Kidney glomerular epithelial cell (primary cell): ENCODE measurements at places on chromosomes 12 and 14.

- no peak for DNase-seq
Observed at GRCh38 chr12:49170924-49171323, 18.0 kb downstream of the TUBA1A start.

DNA sequence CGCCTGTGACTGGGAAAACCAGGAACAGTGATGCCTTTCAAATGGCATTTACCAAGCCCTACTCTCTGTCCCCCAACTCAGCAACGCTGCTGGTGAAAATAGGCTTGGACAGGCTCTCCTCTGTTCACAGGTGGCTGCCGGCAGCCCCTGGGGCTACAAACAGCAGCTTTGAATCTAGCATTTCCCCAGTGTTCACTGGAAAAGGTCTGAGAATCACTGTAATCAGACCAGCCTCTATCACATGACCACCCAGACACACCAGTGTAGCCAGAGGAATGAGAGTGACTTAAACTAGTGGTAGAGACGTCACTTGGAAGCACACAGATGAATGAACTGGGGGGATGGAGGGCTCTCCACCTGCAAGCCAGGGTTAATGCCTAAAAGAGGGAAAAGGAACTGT lies 151.8 kb downstream of the FOXN3 start:
- DNase-seq: no peak

- DNase-seq: no peak
Observed at GRCh38 chr12:1806301-1807086, 13.9 kb upstream of the LRTM2 start.

DNA sequence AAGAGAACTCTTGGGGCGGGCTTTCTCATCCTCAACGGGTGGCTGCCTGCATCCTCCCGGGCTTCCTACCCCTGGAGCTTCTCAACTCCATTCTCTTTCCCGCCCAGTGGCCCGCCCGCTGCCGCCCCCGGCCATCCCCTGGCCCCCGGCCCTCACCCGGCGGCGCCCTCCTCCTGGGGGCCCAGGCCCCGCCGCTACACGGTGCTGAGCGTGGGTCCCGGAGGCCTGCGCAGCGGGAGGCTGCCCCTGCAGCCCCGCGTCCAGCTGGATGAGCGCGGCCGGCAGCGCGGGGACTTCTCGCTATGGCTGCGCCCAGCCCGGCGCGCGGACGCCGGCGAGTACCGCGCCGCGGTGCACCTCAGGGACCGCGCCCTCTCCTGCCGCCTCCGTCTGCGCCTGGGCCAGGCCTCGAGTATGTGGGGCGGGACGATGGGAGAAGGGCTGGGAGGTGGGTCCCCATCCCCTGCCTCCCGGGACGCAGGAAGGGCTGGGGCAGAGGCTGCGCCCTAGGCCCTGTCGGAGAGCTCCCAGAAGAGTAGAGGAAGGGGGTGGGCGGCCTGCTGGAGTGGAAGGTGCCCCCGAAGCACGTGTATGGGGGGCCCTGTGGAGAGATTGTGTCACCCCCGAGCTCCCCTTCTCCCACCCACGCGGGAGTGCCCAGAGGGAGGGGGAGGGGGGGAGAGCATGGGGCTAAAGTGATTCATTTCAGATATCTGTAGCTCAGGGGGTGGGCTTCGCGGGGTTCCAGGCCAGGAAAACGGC lies 1.5 kb downstream of the LAG3 start:
- DNase-seq: no peak

DNA sequence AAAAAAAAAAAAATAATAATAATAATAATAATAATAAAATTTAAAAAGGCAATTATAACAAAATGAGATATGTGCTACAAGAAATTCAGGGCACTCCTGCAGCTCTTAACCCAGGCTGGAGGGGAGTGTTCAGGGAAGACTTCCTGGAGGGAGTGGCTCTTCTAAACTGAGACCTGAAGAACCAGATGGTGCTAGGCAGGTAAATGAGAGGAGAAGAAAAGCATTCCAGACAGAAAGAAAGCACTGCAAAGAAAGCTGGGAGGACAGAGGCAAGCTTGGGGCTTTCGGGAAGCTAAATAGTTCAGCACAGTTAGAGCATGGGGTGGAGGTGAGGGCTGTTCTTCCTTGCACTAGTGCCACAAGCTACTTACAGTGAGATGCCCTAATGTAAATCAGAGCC lies 9.9 kb upstream of the SRSF9 start:
- no peak for DNase-seq
